Colonic mucosa (tissue), 4 donors: ENCODE measurements at places on chromosomes 5 and 9. TPM values are rescaled to one million over a fixed set of nuclear protein-coding genes. Genes with fewer than 3 reads are reported as not detected.

GRCh38 chr9:127341152-127341551, 55.8 kb upstream of the SLC2A8 start:
- peaks cover 10% of the 10 kb centered on the region for H3K4me1 ChIP-seq
- no peaks in the 10 kb centered on the region for H3K36me3 ChIP-seq
- no peak for DNase-seq
- no peak overlapping the region for H3K27ac ChIP-seq
- H3K27me3 ChIP-seq, result no peaks in the 10 kb centered on the region

DNA sequence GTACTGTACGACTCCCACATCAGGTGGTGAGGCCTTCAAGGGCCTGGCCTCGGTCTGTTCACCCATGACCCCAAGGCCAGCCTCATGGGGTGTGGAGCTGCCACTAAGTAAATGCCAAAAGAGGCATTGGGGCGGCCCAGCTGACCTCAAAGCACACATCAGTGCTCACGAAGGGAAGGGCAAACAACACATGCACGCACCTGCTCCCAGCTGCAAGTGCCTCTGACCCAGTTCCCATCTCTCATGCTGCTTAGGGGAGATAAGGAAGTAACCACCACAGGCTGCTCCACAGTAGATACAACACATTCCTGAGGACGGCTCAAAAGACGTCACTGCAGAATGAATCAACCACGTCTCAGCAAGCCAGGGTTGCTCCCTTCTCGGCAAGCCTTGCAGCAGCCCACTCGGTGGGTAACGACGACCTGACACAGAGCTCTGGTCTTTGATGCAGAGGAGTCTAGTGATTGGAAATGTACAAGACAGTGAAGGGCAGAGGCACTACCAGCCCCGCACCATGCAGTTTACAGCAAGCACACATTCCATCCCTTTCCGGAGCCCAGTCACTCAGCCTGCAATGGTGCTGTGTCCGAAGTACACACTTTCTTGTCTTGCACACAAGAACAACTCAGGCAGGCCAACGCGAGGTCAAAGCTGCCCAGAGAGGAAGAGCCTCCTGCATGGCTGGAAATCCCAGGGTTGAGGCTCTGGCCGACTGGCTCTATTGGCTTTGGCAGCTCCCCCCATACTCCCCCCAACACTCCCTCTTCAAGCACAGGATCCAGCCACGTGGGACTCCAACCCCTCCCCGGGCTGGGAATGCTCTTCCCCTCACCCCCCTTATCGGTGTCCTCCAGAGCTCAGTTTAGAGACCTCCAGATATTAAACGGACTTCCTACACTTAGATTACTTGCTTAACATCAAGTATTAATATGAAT, 31.8 kb downstream of the FABP6 start:
- no peaks in the 10 kb centered on the region for H3K36me3 ChIP-seq
- no peaks in the 10 kb centered on the region for H3K27me3 ChIP-seq
- peak; percentile 60 for DNase-seq
- peaks cover 14% of the 10 kb centered on the region for H3K4me1 ChIP-seq
- no peak overlapping the region for H3K4me3 ChIP-seq

The BTNL8 gene
- total RNA-seq, result 88.1 TPM

The TIMD4 gene
- total RNA-seq, result 0.42 TPM

The DMRT3 gene
- total RNA-seq, result not detected
